ENCODE measurements at places on chromosomes 5 and 9. TPM values are rescaled to one million over a fixed set of nuclear protein-coding genes. Genes with fewer than 3 reads are reported as not detected.

SV2C gene
- not detected for total RNA-seq

OR2V2 gene
- total RNA-seq: not detected

GLRA1 gene
- total RNA-seq: not detected

ZNF483 gene
- total RNA-seq: 2.5 TPM

UNC5A gene
- 1.2 TPM for total RNA-seq

EPB41L4A gene
- total RNA-seq: 17.2 TPM

INSL6 gene
- total RNA-seq: not detected

SPATA31D4 gene
- not detected for total RNA-seq

GRM6 gene
- not detected for total RNA-seq

GRCh38 chr9:123912167-123912897 lies 17.6 kb downstream of the DENND1A start:
- no peak for DNase-seq

DNA sequence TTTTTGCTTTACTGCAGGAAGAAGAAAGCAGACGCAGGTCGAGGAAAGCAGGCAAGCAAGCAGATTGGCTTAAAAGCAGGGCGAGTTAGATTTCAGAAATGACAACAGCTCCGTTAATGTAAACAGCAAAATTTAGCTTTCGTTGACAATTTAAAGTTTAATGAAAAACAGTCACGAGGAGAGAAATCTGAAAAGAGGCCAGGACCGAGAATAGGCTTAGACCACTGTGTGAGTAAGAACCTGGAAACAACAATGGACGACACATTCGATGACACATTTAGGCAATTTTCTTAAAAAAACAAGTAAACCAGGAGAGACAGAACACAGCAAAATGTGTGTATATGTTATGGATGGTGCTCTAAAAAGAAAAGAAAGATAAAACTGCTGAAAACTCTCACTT lies 155.3 kb downstream of the ISOC1 start:
- DNase-seq: no peak

- DNase-seq: no peak
Observed at GRCh38 chr5:100654895-100655294, 119.7 kb downstream of the FAM174A start.

DNA sequence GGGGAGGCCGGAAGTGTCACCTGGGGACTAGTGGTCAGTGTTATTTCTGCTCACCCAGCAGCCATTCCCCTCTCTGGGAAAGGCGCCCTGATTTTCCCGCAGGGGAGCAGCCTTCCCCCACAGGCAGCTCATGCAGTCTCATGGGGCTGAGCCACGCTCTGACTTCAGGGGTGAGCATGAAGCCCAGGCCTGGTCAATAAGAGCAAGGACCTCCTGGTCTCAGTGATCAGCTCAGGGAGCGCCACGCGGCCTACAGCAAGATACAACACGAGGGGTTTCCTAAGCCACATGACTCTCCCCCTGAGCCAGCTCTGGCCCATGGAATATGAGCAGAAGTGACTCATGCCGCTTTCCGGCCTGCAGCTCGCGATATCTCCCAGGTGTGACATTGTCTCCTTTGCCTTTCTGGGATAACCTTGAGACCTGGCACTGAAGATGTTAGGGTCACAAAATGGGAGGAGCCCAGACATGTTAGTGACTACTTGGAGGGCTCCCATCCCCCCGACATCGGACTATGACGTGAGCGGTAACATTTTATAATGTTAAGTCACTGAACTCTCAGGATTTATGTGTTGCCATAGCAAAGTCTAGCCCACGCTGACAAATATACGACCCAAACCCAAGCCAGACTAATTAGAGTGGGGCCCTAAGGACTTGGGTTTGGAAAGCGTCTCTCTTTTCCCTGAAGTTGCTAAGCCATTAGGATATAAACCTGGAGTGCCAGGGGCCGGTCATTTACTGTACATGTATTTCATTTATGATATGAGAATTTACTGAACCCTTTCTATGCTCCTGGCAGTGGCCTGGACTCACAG lies 46.5 kb upstream of the GFPT2 start:
- DNase-seq: no peak

- DNase-seq: no peak
Observed at GRCh38 chr9:135040892-135041291, 46.6 kb upstream of the OLFM1 start.

DNA sequence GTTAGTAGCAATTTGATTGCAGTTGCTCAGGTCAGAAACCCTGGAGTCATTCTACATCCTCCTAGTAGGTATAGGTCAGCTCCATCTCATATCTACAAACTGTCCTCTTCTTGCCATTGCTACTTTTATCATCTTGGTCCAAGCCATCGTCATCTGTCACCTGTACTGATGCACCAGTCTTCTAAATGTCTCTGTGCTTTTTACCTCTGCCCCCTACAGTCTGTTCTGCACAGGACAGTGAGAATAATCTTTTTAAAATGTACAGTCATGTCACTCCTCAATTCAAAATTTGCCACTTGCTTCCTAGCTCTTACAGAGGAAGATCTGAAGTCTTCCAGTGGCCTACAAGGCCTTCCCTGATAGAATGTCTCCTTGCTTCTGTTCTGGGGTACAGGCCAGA lies 6.8 kb downstream of the NNT start:
- DNase-seq: no peak

- DNase-seq: no peak
Observed at GRCh38 chr5:167861129-167861927, 430.1 kb upstream of the WWC1 start.

GRCh38 chr9:88219601-88220000 lies 81.3 kb upstream of the SPATA31C2 start:
- DNase-seq: no peak

DNA sequence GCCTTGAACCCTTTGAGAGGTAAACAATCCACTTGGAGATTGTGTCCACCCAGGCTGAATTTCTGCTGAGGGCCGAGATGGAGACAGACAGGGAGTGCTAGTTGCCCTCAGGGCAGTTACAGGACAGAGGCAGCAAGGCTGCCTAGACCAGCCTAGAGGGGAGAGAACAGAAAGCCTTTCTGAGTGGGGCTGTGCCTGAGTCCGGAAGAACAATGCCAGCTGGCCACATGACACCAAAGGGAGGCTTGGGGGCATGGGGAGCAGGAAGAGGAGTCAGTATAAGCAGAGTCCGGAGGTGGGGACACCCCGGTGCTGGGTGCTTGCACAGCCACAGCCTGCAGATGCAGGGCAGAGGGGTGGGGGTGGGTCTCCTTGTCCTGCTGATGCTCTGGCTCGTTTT lies 145.7 kb downstream of the CFAP90 start:
- no peak for DNase-seq

GRCh38 chr5:122362361-122362760 lies 50.3 kb downstream of the SNCAIP start:
- no peak for DNase-seq

- no peak for DNase-seq
Observed at GRCh38 chr9:127492616-127493015, 41.3 kb downstream of the LRSAM1 start.

DNA sequence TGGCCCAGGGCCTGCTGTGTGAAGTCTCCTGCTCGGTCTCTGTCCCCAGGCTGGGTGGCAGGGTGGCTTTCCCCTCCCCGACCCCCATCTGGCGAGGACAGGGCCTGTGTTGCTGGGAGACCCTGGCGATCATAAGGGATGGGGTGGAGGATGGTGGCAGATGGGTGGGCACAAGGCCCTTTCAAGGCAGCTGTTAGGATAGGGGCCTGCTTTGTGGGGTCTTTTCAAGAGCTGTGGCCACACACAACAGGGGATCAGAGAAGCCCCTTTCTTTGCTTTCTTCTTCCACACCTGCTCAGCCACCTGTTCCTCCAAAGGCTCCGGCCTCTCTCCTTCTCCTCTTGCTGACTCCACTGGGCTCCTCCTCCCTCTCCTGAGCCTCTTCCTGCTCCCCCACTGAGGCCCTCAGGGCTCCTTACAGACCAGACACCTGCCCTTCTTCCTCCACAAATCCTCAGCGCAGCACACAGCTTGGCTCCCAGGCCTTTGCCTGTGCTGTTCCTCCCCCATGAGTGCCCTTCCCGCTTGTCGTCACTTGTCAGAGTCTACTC lies 15.0 kb upstream of the NEURL1B start:
- no peak for DNase-seq

GRCh38 chr5:120298981-120299380 lies 165.1 kb upstream of the PRR16 start:
- no peak for DNase-seq

- no peak for DNase-seq
Observed at GRCh38 chr5:54480296-54480695, 24.8 kb downstream of the HSPB3 start.

GRCh38 chr5:141711687-141712086 lies 29.7 kb upstream of the ARAP3 start:
- no peak for DNase-seq

DNA sequence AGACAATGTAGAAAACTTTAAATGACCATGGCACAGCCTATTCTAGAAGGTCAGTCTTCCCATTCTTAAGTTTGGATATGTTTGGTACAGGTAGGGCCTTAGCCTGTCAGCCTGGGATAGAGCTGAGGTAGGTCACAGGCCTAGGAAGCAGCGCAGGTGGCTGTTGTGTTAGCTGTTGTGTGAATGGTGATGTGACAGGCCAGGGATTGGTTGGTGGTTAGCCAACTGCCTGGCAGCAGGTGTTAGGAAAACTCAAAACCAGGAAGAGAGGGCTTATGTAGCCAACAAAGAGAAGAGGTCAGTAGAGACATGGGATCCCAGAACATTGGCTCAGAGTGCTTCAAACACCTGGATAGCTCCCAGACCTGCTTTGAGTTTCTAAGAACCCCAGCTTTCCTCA lies 84.2 kb downstream of the FBXO38 start:
- no peak for DNase-seq

DNA sequence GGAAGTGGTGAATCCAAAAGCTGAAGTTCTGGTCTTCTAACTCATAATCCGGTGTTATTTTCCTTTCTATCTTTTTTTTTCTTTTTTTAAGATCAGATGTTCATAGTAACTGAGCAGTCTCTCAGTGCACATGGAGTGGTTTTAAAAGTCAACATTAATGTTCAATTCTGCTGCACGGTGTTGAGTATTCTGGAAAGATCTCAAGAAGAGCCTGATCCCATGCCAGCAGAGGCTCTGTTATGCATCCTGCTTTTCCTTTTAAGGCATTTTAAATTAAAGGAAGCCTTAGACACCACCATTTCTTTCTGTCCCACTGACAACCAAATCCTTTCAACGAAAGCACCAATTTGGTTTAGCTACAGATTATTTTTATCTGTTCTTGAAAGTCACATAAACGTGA lies 33.4 kb downstream of the SEMA5A start:
- DNase-seq: no peak

GRCh38 chr5:80094236-80094738 lies 59.1 kb downstream of the THBS4 start:
- no peak for DNase-seq

- DNase-seq: no peak
Observed at GRCh38 chr5:55364537-55365055, 56.8 kb downstream of the MTREX start.

DNA sequence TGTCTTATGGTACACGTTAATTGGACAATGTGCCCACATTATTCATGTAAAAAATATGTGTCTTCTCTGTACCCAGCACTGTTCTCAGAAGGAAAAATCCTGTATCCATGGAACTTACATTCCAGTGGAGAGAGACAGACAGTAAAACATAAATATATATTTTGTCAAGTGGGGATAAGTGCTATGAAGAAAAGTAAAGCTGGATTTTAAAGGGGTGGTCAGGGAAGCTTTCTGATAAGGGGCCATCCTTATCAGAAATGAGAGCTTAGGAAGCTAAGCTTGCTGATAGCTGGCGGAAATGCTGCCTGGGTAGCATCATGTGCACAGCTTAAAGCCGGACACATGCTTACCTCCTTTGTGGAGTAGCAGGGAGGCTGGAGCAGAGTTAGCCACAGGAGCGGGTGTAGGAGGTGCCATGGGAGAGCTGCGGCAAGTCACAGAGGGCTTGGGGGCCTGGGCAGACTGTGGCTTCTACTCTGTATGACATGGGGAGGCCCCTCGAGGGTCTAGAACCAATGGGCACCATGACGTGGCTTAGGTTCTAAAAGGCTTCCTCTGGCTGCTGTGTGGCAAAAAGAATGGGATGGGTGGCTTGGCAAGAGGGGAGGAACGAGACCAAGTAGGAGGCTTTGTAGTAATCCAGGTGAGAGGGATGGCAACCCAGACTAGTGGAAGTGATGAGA lies 141.7 kb downstream of the FGF1 start:
- no peak for DNase-seq

DNA sequence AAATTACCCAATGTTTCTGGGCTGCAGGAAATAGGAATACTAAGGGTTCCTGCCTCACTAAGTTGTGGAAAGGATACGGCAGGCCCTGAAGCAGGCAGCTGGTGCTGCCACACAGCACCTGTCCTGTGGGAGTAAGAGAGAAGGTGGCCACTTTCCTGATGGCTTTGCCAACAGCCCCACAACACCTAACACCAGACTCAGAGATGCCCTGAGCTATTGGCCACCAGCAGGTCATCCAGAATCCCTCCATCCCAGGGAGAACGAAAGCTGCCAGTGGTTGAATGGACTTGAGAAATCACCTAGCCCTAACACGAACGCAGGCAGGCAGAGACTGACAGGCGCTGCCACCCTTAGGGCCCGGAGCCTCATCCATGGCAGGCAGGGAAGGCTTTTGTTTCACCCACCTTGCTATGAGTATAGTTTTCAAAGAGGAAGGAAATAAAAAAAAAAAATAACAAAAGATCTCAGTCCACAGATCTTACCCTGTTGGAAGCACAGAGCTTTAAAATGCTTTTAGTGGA lies 82.2 kb downstream of the DCP2 start:
- no peak for DNase-seq

DNA sequence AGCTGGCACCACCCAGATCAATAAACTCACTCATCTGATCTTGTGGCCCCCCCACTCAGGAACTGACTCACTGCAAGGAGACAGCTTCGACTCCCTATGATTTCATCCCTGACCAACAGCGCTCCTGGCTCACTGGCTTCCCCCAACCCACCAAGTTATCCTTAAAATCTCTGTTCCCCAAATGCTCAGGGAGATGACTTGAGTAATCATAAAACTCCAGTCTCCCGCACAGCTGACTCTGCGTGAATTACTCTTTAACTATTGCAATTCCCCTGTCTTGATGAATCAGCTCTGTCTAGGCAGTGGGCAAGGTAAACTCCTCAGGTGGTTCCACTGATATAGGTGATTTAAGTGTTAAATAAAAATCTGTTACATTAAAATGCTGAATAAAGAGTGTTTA lies 1.9 kb upstream of the TRIM32 start:
- no peak for DNase-seq

GRCh38 chr5:142806841-142807267 lies 36.7 kb downstream of the ARHGAP26 start:
- no peak for DNase-seq

GRCh38 chr5:149365418-149365817 lies 7.6 kb downstream of the PCYOX1L start:
- no peak for DNase-seq

Measured in epithelial cell of proximal tubule (primary cell).